ENCODE measurements at places on chromosomes 7 and 10.

DNA sequence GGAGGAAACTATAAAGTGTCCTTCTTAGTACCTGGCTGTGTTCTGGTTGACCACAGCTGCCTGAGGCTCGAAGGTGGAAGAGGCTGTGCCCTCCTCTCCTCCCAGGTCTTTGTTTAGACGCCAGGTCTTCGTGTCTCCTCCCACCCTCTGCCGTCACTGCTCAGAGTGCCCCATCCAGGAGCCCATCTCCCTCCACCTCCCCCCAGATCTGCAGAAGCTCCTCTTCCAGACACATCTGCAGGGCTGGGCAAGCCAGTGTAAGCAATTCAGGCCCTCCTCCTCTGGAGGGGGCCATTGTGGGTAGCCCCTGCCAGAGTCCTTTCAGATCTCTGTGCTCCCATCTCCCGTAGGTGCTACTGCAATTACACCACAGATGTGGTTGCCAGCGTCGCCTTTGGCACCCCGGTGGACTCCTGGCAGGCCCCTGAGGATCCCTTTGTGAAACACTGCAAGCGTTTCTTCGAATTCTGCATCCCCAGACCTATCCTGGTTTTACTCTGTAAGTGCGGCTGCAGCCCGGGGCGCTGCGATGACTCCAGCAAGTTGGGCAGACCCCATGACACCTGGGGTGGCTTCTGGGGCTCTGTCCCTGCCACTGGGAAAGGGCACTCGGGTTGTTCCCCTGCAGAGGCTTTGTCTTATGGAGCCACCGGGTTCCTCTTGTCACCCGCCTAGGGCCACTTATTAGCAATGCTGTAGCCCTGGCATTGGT is 107.5 kb downstream of the PARP12 start:
- DNase-seq = no peak

GRCh38 chr7:3721422-3721821 is 420.4 kb downstream of the SDK1 start:
- no peak for DNase-seq

- DNase-seq = no peak
Measured at GRCh38 chr10:101601541-101601940, 13.4 kb downstream of the DPCD start.

DNA sequence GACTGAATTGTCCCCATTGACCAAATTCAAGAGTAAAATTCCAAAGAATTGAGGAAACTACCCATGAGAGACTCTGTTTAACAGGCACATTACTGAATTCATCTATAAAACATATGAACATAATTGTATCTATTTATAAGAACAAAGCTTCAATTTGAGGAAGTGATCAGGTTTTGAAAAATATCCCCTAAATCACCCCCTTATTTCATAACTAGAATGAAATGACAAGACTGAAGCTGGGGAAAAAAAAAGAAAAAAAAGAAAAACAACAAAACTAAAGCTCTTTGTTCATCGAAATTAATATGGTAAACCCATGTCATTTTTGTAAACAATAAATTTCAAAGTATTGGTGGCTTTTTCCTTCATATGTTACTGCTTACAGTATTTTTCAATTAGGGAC is 184.9 kb upstream of the SEMA3A start:
- no peak for DNase-seq

DNA sequence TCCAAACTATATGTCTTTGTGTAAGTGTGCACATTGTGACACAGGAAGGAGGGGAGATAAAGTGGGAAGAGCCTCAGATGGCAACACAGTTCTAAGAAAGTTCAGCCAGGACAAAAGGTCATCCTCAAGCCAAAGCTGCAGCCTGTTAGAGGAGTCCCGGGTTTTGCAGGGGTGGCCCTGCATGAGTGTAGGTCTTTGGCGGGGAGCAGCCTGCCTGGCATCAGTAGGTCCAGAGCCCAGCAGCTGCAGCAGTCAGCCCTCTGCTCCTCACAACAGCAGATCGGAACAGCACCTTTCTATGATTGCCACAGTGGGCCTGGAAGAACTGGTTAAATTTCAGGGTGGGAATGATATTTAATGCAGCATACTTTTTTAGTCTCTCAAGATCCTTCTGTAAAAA is 13.5 kb upstream of the VDAC2 start:
- no peak for DNase-seq

- no peak for DNase-seq
Measured at GRCh38 chr10:61986382-61986781, 84.9 kb downstream of the ARID5B start.

DNA sequence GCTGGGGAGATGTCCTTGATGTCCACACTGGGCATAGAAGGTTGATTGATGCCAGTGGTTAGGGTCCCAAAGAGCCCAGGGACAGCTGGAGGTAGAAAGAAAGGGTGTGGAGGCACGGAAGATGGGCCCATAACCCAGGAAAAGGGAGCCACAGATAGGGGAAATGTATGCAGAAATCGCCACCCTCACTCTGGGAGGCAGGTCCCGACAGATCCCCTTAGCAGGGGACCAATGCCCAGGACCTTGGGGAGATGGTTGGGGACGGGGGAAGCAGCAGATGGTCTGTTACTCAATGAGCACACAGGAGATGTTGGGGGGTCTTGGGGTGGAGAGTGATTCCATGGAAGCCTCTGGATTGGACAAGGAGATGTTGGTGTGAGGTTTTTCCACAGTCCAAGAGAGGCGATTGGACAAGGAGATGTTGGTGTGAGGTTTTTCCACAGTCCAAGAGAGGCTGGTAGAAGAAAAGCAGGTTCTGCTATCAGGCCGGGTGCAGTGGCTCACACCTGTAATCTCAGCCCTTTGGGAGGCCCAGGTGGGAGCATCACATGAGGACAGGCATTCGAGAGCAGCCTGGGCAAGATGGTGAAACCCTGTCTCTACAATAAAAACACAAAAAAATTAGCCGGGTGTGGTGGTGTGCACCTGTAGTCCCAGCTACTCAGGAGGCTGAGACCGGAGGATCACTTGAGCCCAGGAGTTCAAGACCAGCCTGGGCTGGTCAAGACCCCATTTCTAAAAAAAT is 7.0 kb upstream of the PPP1R35 start:
- DNase-seq = no peak
